ENCODE measurements at places on chromosomes 13 and 19.

DNA sequence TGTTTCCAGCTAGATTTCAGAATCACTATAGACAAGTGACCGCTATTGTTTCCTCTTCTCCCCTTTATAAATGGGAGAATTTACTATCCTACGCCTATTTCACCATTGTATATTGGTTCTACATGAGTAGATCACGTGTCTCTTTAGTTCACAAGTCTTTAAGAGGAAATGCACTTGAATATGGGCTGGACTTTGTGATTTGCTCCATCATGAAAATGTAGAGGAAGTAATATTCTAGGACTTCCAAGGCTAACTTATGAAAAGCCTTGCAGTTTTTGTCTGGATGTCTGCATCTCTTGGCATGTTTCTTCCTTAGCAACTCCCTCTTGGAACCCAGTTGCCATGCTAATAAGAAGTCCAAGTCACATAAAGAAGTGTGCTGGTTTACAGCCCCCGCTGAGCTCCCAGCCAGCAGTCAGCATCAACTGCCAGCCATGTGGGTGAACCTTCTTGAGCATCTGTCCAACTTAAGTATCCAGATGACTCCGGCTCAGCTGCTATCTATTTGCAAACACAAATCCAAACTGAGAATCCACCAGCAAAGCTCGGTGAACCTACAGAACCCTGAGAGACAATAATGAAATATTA, 4.8 kb upstream of the FBXL3 start:
- DNase-seq, result no peak

- no peak for DNase-seq
These were observed 109.6 kb downstream of the ATP11A start for GRCh38 chr13:112799394-112799793.

- DNase-seq, result peak; percentile 44
These were observed at the start of gene ZNF701 for GRCh38 chr19:52570000-52570861. Gene ZNF701, plus strand, starts transcription at chr19:52570287. Its CDS starts 3,861 bp downstream, at chr19:52574148.

GRCh38 chr13:33087091-33087490, 70.9 kb downstream of the KL start:
- DNase-seq, result no peak

- DNase-seq, result no peak
These were observed 169.3 kb downstream of the LHFPL6 start for GRCh38 chr13:39433651-39434050.

DNA sequence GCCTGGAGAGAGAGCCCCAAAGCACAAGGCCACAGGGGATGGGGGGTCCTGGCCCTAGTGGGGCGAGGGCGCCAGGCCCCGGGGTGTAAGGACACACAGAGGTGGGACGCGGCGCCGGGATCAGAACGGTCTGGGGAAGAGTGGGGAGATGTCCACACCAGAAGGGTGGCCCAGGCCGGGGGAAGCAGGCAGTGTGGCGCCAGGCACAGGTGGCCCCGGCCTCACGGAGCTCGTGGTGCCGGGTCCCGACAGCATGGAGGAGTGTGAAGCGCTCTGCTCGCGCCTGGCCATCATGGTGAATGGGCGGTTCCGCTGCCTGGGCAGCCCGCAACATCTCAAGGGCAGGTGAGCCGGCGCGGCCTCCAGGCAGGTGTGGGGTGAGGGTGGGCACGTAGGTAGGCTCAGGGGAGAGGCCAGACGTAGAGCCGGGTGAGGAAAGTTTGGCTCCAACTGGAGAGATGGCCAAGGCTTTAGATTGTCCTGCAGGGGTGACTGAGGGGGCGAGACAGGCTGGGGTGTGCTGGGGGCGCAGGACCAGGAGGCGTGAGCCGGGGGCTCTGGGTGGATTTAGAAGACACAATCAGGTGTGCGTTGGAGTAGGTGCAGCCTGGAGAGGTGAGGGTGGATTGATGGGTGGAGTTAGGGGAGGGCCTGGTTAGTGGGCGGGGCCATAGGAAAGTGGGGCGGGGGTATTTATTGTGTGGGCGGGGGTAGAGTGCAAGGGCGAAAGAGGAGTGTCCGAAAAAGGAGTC, 2.9 kb upstream of the ARHGAP45 start:
- DNase-seq, result no peak

DNA sequence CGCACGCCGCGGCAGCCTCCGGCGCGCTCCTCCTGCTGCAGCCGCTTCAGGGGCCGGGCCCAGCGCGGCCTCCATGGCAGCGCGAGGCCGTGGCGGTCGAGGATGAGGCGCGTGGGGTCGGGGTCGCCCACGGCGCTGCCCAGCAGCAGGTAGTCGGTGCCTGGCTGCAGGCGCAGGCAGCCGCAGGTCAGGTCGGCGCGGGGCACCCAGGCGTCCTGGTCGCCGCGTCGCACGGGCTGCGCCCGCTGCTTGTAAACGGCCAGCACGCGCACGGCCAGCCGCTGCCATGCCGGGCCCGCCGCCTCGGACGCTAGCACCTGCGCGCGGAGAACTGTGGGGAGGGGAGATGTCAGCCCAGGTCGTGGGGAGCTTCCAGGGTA, 11.1 kb downstream of the NTN5 start:
- DNase-seq, result no peak

- no peak for DNase-seq
These were observed 3.7 kb upstream of the ARHGAP45 start for GRCh38 chr19:1063030-1063908.

DNA sequence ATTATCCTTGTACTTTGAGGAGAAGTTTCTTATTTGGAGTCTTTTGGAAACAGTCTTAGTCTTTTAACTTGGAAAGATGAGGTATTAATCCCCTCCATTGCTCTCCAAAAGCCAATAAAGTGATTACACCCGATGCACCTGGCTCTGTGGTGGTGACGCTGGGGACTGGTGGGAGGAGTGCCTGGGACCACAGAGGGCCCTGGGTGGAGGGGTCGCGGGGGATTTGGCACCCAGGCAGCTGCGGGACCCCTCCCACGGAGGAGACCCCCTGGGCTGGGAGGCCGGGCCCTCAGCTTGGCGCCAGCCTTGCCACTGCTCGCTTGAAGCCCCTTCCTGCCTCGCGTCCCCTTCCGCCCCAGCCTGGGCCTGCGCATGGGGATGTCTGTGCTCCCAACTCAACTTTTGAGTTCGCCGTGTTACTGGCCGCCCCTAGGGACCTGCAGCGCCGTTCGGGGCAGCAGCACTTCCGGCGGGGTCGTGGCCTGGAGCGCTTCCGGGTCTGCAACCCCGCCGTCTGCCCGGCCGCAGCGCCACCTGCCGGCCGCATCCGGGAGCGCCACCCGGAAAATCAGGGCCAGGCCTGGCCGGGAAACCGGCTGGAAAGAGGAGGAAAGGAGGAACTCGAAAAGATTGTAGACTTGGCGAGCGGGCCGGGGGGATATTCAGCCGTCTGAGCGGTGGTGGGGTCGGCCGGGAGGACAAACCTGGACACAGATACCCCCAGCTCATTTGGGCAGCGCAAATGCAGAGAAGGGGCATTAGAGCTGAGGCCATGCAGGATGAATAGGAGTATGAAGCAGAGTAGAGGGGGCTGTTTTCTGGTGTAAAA, 8.4 kb downstream of the PEAK3 start:
- no peak for DNase-seq

- DNase-seq, result peak; percentile 29
These were observed 312.1 kb upstream of the PCDH20 start for GRCh38 chr13:61727767-61728166.

DNA sequence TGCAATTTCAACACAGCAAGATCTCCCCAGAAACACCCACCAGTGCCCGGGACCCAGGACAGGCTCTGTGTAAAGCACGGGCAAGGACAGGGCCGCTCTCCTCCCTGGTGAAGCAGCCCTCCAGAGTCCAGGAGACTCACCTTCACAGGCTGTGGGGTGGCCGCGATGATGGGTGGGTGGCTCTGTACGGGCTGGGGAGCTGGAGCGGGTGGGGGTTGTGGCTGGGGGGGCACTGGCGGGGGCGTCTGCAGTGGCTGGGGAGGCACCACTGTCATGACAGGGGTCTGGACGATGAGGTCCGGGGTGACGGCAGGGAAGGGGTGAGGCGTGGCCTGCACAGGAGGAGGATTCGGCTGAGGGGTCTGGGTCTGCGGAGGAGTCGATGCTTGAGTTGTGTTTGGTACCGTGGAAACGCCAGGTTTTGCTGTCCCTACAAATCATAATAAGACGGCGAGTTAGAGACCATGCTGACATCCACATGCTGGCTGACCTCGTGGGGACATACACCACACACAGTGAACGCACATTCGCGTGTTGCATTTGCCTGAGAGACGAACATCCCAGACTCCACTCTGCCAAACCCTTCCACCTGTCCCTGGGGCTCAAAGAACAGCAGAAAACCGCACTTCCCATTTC, 33.1 kb upstream of the EPHX3 start:
- DNase-seq, result no peak

DNA sequence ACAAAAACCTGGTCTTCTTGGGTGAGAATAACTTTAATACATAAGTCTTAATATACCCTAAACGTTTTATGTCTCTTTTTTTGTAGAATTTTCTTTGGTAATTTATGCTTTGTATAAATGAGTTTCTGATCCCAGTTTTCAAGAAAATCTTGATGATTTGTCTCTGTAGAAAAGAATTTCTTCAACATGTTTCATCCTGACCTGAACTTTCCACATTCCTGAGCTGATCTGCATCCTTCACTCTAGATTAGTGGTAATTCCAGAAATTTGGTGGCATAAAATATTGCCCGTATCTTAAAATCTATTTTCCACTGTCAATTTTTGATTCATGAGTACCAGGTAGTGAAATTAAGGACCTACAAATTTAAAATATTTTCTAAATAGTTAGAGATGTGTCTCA, 16.3 kb downstream of the ZNF714 start:
- no peak for DNase-seq

- no peak for DNase-seq
These were observed 173.1 kb downstream of the POU4F1 start for GRCh38 chr13:78430166-78430791.

GRCh38 chr13:109200556-109200955, 571.1 kb downstream of the MYO16 start:
- no peak for DNase-seq

GRCh38 chr19:11332822-11333221, 6.6 kb downstream of the RAB3D start:
- DNase-seq, result no peak

DNA sequence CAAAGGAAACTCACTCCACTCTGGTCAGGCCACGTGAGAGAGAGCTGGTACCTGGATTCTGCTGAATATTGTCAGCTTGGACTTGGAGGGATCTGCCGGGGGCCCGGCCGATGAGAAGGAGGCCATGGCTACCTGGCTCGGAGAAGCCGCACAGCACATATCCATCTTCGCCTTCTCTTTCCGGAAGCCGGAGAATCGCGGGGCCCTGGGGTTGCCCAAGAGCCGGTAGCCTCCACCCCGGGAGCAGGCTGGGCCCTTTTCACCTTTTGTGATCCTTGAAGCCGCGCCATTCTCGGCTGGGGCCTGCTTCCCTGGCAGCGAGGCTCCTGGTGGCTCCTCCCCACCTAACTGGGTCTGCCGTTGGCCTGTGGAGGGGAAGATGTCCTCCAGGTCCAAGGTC, 28.9 kb downstream of the ZNF541 start:
- DNase-seq, result no peak

DNA sequence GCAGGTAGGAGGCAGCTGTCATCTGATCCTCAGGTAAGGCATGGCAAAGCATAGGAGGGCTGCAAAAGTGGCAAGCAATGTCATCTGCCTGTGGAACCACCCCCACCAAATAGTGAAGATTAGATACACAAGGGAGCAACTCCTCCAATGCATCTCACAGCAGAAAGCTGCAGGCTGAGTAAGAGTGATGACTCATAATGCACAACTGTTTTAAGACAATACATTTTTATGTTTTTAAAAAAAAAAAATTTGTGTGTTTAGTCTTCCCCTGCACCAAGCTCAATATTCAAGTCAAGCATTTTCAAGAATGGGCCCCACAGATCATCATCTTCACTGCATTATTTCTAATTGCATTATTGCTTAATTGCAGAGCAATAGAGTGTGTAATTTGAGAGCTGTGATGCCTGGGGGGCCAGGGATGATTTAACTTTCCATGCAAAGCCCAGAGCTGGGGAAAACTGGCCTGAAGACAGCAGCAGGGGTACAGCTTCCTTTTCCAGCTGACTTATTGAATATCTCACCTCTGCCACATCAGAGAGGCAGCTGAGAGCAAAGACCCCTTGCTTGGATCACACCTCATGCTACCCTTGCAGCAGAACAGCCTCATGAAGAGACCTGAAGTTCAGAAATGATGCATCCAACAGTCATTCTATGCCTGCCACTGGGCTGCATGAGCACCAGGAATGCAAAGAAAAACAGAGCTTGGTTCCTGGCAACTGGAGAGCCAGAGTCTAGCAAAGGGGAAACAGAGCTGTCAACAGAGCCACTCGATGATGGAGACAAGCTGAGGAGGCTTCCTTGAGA, 22.7 kb upstream of the POP4 start:
- no peak for DNase-seq

DNA sequence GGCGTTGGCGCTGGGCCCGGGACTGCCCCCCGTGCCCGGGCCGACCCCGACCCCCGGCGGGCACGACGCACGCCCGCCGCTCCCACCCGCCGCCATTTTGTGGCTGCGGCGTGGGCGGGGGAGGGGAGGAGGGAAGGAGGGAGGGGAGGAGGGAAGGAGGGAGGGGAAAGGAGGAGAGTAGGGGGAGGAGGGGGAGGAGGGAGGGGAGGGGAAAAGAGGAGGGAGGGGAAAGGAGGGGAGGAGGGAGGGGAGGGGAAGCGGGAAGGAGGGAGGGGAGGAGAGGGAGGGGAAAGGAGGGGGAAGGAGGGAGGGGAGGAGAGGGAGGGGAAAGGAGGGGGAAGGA, at the start of gene BTBD2:
BTBD2 (minus strand) TSS at position 107 of the 343 bp plus-strand sequence; CDS start at position 96, 11 bp downstream.
- no peak for DNase-seq

DNA sequence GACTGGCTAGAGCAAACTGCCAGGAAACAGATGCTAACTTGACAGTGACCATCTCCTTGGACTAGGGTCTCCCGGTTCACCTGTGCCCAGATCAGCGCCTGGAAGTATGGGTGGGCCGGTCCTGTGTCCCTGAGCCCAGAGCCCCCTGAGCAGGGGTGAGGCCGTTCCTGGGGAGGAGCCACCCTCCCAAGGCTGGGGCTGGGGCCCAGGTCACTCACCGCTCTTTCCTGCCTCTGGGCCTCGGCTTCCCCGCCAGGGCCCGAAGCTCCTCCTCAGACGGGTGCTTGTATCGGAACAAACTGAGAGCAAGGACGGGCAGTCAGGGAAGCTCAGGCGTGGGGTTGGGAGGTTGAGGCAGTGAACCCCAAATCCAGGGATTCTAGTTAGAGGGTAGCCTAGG, 5.4 kb downstream of the TMEM161A start:
- DNase-seq, result no peak

DNA sequence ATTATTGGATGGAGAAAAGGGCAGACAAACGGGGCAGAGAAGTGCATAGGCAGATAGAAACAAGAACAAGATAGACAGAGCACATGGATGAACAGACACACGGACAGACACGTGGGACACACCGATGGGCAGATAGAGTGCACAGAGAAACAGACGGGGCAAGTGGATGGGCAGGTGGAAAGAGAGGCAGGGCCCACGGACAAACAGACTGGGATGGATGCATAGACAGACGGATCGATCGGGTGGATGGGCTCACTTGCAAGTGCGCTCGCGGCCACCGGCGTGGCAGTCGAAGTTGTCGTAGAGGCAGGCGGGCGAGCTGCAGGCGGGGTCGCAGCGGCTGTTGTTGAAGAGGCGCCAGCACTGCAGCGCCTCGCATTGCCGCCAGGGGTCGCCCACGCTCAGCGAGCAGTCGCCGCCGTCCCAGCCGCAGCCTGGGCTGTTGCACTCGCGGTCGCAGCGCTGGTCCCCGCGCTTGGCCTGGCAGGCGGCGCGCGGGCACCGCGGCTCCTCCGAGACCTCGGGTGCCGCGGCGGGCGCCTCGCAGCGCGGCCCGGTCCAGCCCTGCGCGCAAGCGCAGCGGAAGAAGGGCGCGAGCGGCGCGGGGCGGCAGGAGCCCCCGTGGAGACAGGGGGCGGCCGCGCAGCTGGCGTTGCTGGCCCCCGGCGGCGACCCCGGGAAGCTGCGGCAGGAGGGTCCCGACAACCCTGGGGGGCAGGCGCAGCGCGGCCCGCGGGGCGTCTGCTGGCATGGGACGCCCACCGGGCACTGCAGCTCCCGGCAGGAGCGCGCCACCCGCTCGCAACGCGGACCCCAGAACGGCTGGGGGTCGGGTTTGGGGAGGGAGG, 23.3 kb downstream of the NOTCH3 start:
- DNase-seq, result no peak
